ENCODE measurements at places on chromosomes 1 and 21.
A peak's percentile ranks its signal among the peaks of the same experiment; 100 is the strongest.

DNA sequence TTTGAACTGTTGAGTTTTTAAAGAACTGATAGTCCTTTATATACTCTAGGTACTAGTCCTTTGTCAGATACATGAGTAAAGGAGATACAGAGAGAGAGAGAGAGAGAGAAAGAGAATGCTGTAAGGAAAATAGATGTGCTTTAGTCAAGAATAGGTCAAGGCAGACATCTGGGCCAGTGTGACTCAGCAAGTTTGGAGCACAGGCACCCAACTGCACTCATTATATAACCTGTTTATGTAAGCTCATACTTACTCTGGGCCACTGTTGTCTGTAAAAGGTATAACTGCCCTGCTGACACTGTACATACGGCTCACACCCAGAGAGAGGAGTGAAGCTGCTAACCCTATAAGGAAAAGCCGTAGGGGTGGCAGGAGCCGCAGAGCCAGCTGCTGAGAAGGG lies 32.2 kb upstream of the AKT3 start:
- no peak for DNase-seq

DNA sequence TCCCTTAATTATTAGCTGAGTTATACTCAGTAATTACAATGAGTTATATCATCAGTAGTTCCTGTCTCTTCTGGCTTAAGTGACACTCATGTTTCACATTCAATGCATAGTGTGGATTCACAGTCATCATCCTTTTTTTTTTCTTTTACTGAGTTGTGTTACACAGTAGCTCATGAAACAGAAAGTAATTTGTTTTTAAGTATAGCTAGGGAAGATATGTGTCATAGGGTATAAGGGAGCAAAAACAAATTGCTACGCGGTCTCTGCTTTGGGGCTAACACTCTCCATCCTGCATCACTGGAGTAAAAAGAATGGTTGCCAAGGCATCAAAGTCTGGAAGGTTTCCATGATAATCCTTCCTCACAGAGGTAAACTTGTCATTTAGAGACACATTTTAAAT lies 971.7 kb upstream of the NCAM2 start:
- no peak for DNase-seq

GRCh38 chr1:6510493-6510892 lies 19.0 kb upstream of the PLEKHG5 start:
- no peak for DNase-seq

GRCh38 chr1:204726478-204726877 lies 40.9 kb upstream of the LRRN2 start:
- no peak for DNase-seq

DNA sequence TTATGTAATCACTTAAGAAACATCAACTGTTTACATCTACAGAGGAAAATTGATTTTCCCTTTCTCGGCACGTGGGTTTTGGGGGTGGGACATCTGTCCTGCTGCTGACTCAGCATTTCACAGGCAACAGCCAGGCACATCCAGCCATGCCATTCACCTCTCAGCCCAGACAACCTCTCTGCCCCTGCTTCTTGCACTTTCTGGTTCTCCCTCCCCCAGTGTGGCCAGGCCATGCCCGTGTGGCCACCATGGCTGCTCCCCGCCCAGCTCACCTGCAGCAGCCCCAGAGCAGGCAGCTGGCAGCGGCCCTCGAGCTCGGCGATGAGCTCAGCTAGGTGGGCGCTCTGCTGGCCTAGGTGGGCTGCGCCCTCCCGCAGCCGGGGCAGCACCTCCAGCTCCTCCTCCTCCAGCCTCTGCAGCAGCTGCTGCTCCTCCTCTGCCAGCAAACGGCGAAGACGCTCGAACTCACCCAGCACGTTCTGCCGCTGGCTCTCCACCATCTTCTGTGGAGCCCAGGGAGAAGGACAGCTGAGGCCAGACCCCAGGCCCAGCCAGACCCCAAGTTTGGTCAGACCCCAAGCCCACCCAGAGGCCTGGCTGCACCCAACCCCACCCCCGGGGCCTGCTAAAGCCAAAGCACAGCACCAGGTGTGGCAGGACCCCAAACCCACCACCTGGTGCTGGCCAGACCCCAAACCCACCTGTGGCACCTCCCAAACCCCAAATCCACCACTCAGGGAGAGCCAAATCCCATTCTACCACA lies 5.8 kb downstream of the TRIM11 start:
- no peak for DNase-seq

DNA sequence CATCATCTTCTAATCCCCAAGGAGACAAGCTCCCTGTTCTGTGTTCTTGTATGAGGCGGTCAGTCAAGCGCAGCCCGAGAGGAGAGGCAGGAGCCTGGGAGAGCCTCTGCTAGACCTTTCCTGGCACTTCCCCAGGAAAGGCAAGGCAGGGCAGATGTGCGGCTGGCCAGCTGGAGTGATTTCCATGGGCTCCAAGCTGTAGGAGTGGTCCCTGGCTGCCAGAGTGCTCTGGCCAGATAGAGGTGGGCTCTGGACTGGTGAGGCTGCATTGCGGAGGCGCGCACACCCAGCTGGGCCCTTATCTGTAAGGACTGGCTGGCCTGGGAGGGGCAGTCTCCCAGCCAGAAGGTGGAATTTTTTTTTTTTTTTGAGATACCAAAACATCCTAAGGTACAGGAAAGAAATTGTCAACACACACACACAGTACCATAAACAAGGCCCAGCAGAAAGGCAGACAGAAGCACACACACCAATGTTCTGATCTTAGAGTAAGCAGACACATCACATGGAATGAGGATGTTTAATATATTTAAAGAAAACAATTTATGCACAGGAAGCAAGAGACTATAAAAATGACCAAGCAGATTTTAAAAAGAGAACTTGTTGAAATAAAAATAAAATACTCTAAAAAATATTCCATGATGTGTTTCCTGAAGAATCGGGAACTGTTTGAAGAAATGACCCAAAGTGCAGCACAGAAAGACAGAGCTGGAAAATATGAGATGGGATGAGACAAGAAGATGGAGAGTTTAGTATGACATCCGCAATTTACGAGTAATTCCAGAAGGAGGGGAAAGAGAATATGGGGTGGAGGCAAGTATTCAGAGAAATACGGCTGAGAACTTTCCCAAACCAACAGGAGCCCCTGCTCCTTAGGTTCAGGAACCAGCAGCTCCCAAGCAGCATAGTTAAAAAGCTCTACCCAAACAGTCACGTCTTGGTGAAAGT lies 13.4 kb downstream of the IBA57 start:
- DNase-seq = no peak

GRCh38 chr1:88063605-88064004 lies 620.5 kb upstream of the PKN2 start:
- DNase-seq = no peak

DNA sequence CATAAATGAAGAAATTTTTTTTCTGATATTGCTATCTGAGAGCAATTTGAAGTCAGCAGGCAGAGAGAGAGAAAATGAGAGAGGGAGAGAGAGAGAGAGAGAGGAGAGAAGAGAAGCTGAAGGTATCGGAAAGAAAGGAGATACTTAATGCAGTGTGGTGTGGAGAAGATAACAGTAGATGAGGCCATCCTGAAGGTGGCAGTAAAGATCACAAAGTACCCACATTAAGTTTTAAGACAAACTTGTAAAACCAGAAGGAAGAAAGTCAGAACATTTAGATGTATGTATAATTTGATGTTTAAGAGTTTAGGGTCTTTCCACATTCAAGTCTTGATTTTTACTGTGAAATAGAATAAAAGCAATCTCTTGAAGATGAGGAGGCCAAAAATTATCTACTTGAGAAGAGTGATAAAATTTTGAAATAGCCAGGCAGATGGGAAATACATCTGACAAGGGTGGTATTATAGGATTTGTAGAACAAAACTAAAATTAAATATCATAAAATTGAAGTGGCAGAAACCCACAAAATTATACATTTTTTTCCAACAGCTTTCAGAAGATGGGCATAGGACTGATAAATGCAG lies 1753.4 kb downstream of the MRPL39 start:
- peak; percentile 6 for DNase-seq

DNA sequence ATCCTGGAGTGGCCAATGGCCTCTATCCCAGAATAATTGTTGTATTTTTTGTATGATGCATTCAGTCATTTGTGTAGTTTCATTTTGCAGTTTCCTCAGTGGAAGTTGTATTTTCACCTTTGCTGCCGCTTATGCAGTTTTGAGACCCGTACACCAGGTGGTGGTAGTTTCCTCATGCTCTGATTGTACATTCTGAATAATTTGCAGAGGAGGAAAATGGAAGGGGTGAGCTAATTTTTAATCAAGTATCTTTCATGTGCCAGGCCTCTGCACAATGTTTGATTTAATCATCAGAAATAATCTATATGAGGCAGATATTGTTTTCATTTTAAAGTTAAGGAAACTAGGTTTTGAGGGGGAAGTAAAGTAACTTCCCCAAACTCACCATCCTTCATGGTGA lies 29.5 kb downstream of the HLX start:
- DNase-seq = no peak

- peak; percentile 35 for DNase-seq
Measured at GRCh38 chr21:30194701-30195299, 21.1 kb downstream of the CLDN8 start.

DNA sequence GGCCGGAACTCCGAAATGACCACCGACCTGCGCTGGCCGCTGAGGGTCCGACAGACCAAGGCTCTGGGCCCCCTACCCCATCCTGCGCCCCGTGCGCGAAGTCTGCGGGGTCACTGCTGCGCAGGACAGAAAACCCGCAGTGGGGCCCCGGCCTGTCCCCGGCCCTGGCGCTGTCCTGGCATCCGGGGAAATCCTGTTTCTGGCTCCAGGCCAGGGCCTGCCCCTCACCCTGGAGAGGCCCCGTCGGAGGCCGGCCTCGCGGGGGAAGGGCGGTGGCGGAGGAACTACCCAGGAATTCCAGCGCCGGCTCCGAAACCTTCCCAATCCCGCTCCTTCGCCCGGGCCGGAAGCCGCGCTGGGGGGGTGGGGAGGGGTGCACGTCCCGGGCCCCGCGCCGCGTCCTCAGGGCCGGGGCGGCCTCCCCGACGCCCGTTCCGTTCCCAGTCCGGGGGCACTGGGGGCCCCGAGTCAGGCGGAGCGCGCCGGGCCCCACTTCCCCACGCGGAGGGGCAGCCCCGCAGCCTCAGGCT lies 77.0 kb downstream of the MORN1 start:
- DNase-seq = peak; percentile 73

GRCh38 chr21:44510508-44511218 lies 29.3 kb downstream of the KRTAP10-1 start:
- peak; percentile 72 for DNase-seq

- DNase-seq = peak; percentile 20
Measured at GRCh38 chr1:206608108-206608698, 4.1 kb downstream of the EIF2D start.

Data from neuronal stem cell (in vitro differentiated cells).